ENCODE measurements at places on chromosomes 7 and 10.

GRCh38 chr10:12902851-12903358 is 98.6 kb downstream of the CCDC3 start:
- H3K36me3 ChIP-seq, result no peaks in the 10 kb centered on the region
- no peak overlapping the region for H3K4me3 ChIP-seq
- peaks cover 8% of the 10 kb centered on the region for H3K27me3 ChIP-seq
- no peak overlapping the region for H3K27ac ChIP-seq
- DNase-seq, result no peak

GRCh38 chr7:96308253-96308949 is 13.5 kb downstream of the SLC25A13 start:
- H3K4me1 ChIP-seq, result peaks cover 25% of the 10 kb centered on the region
- H3K4me3 ChIP-seq, result no peak overlapping the region
- no peak overlapping the region for H3K27ac ChIP-seq
- DNase-seq, result no peak

- peaks cover 8% of the 10 kb centered on the region for H3K27me3 ChIP-seq
- H3K4me1 ChIP-seq, result peaks cover 8% of the 10 kb centered on the region
- no peaks in the 10 kb centered on the region for H3K36me3 ChIP-seq
- no peak overlapping the region for H3K27ac ChIP-seq
- DNase-seq, result no peak
Observed at GRCh38 chr7:37656913-37657530, 26.5 kb upstream of the GPR141 start.

DNA sequence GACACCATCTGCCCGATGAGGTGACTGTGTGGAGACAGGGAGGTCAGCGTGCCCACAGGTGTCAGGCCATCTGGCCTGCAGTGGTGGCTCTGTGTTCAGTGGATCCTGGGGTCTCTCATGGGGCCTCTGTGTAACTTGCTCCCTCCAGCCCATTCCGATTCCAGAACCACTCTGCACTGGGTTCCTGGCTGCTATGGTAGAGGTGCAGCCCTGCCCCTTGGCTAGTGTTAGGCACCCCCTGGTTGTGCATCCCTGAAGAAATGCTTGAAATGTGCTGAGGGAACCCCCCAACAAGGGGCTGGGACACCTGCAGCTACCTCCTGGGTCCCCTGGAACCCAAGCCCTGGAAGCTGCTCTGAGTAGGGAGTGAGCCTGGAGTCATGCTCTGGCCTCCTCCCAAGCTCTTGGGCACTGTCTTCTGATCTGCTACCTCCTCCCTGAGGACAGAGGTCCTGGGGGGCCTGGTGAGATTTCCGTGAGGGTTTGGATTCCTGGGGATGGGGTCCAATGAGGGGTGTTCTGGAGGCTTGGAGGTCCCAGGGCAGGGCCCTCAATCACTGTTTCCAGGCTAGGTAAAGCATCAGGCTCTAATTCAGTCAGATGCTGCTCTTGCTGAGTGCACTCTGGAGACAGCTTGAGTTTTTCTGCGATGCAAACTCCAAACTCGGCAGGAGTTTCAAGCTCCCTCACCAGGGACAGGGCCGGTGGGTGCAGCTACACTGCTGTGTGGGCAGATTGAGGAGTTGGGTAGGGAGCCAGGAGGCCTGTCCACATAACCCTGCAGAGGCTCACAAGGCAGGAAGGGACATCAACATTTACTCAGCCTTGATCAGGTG is 27.7 kb downstream of the RAMP3 start:
- no peak overlapping the region for H3K4me3 ChIP-seq
- H3K27ac ChIP-seq, result no peak overlapping the region
- DNase-seq, result peak; percentile 5
- no peaks in the 10 kb centered on the region for H3K27me3 ChIP-seq
- H3K36me3 ChIP-seq, result no peaks in the 10 kb centered on the region

DNA sequence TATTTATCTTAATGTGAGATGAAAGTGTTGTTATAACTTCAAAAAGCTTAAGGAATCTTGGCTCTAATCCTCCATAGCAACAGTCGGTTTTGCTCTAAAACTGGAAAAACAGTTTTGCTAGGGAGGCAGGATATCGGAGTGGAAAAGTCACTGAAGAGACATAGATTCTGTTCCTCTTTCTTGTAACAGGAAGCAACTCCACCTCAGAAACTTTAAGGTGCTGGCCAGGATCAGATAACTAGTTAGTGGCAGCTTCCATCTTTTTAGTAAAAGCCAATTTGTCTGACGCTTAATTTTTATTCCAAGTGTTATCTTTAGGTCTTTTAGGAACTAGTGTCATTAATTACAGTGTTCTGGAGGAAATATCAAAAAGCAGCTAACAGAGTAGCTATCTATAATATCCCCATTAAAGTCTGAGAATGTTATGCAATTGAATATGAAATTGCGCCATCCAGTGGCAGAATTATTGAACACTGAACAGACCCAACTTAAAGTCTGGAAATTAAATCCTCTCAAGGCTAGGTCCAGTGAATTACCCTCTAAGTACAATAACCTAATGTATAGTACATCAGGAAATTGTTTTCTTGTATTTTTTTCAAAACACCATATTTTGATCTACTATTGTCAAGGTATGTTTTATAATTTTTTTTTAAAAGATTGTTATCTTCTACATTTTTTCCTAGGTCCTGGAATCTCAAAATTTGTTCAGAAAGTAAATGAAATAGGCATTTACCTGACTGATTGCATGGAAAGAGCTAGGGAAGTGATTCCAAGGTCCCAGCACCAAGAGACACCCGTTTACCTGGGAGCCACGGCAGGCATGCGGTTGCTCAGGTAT is 65.9 kb upstream of the CC2D2B start:
- no peaks in the 10 kb centered on the region for H3K27me3 ChIP-seq
- no peak overlapping the region for H3K4me3 ChIP-seq
- peaks cover 4% of the 10 kb centered on the region for H3K36me3 ChIP-seq
- H3K4me1 ChIP-seq, result peaks cover 63% of the 10 kb centered on the region
- H3K27ac ChIP-seq, result peak overlapping the region; percentile 67

DNA sequence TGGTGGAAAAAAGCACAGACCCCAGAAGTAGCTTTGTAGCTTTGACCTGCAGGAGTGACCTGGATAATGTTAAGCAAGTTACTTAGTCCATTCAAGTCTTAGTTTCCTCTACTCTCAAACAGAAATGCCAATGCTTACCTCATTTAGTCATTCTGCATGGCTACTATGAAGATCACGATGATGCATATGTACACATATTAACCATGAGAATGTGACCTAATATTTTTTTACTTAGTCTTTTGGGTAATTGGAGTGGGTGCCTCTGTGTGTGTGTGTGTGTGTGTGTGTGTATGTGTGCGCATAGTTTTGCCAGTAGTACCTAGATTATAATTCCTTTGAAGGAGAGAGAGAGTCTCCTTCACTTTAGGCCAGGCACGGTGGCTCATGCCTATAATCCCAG is 95.8 kb downstream of the NRP1 start:
- no peaks in the 10 kb centered on the region for H3K4me1 ChIP-seq
- no peak overlapping the region for H3K4me3 ChIP-seq
- peaks cover 19% of the 10 kb centered on the region for H3K27me3 ChIP-seq

DNA sequence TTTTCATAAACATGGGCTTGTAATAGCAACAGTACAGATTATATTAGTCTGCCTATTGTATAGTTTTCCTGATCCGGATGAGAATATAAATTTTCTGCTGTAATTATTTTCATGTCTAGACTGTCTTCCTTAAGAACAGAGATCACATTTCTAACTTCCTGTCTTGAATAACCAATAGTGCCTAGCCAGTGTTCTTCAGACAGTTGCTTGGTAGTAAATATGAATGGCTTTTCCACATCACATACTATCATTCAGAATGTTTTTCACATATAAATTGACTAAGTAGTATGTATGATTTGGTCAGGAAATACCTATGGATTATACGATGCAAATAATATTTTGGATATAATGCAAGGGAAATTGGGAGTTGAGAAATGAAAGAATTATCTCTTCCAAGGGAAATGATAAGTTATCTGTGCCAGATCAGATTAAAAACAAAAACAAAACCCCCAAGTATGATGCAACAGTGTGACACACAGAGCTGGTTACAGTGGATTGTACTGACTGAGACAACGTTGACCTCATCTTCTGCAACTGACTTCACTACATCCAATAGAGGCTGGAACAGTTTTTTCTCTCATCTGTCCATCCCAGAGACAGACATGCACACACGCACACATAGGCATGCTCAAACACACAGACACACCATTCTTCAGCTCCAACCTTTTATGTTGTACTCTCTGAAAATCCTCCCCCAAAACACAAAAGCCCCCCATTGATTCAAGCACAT is 16.4 kb downstream of the ITGA8 start:
- H3K27ac ChIP-seq, result no peak overlapping the region
- H3K4me3 ChIP-seq, result no peak overlapping the region
- peaks cover 4% of the 10 kb centered on the region for H3K4me1 ChIP-seq
- no peak for DNase-seq
- H3K27me3 ChIP-seq, result peaks cover 4% of the 10 kb centered on the region
